ENCODE measurements at places on chromosomes 5 and 9. TPM values are rescaled to one million over a fixed set of nuclear protein-coding genes. Genes with fewer than 3 reads are reported as not detected.

GRCh38 chr5:98308960-98309359 lies 464.5 kb upstream of the RGMB start:
- no peak overlapping the region for H3K27ac ChIP-seq
- no peaks in the 10 kb centered on the region for H3K4me1 ChIP-seq
- no peaks in the 10 kb centered on the region for H3K36me3 ChIP-seq

- no peak overlapping the region for H3K27ac ChIP-seq
- H3K4me1 ChIP-seq: no peaks in the 10 kb centered on the region
- no peak for DNase-seq
- H3K4me3 ChIP-seq: no peak overlapping the region
- no peaks in the 10 kb centered on the region for H3K27me3 ChIP-seq
Observed at GRCh38 chr5:132325691-132326090, 31.5 kb downstream of the SLC22A4 start.

- no peak overlapping the region for H3K4me3 ChIP-seq
- H3K27ac ChIP-seq: no peak overlapping the region
- no peak for DNase-seq
- no peaks in the 10 kb centered on the region for H3K27me3 ChIP-seq
- no peaks in the 10 kb centered on the region for H3K4me1 ChIP-seq
Observed at GRCh38 chr5:174355208-174355612, 309.7 kb downstream of the NSG2 start.

Gene OR1L1
- total RNA-seq: not detected

- no peaks in the 10 kb centered on the region for H3K4me1 ChIP-seq
- no peaks in the 10 kb centered on the region for H3K27me3 ChIP-seq
- no peak overlapping the region for H3K4me3 ChIP-seq
- H3K36me3 ChIP-seq: no peaks in the 10 kb centered on the region
- no peak for DNase-seq
Observed at GRCh38 chr5:93395010-93395409, 186.0 kb downstream of the NR2F1-AS1 start.

DNA sequence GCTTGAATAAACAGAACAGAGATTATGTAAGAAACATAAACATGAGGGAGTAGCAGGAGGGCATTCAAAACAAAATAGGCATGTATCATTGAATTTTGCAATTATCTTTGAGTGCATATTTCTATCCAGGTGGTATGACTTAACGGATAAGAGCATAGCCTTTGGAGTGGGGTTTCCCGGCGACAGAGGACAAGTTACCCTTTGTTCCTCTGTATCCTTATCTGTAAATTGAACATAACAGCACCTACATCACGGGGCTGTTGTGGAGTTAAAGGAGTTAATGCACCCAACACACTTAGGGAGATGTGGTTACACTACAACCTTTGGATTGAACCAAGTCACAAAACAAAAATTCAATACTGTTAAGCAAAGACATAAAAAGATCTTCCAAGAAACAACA lies 314.6 kb upstream of the KIF2A start:
- H3K36me3 ChIP-seq: no peaks in the 10 kb centered on the region
- no peak overlapping the region for H3K27ac ChIP-seq
- no peaks in the 10 kb centered on the region for H3K27me3 ChIP-seq
- H3K4me1 ChIP-seq: no peaks in the 10 kb centered on the region

GRCh38 chr9:37575001-37575400 lies 1.2 kb downstream of the FBXO10 start:
- H3K4me3 ChIP-seq: peak overlapping the region; percentile 54
- H3K36me3 ChIP-seq: no peaks in the 10 kb centered on the region
- H3K4me1 ChIP-seq: peaks cover 4% of the 10 kb centered on the region
- H3K27ac ChIP-seq: no peak overlapping the region

Gene TMEM8B
- 37.0 TPM for total RNA-seq

DNA sequence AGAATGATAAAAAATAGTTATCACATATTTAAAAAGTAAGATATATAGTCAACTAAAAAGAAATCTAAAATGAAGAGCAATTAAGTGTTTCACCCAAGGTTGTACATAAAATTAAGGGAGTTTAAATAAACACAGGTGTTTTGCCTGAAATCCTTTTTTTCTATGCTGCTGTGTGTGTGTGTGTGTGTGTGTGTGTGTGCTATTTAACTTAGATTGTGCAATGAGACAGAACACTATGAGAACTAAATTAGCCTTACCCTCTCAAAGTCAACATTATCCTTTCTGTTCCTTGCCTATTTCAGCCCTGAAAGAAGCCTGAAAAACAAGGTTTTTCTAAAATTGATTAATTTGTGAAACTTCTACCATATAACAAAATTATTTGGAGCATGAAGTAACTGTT lies 516.2 kb downstream of the ELAVL2 start:
- H3K36me3 ChIP-seq: no peaks in the 10 kb centered on the region
- H3K4me1 ChIP-seq: no peaks in the 10 kb centered on the region
- H3K27ac ChIP-seq: no peak overlapping the region
- no peaks in the 10 kb centered on the region for H3K27me3 ChIP-seq

Gene AGXT2
- total RNA-seq: not detected

DNA sequence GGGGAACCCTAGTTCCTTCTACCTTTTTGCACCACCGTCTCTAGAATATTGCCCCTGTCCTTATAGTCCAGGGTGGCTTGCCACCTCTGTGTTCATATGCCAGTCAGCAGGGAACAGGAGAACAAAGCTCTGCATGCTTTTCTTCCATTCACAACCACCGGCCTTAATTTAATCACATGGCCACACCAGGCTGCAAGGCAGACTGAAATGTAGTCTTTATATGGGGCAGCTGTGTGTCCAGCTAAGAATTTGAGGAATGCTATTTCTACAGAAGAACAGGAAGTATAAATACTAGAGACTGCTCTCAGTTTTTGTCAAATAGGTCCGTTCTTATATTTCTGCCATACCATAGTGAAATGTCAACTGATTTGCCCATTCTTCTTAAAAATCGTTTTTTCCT lies 5.8 kb downstream of the C5orf22 start:
- no peak for DNase-seq
- no peak overlapping the region for H3K4me3 ChIP-seq
- H3K27ac ChIP-seq: no peak overlapping the region
- H3K4me1 ChIP-seq: peaks cover 3% of the 10 kb centered on the region
- H3K27me3 ChIP-seq: no peaks in the 10 kb centered on the region
- H3K36me3 ChIP-seq: no peaks in the 10 kb centered on the region

- H3K36me3 ChIP-seq: no peaks in the 10 kb centered on the region
- no peaks in the 10 kb centered on the region for H3K27me3 ChIP-seq
- H3K27ac ChIP-seq: no peak overlapping the region
Observed at GRCh38 chr9:135770203-135770535, 68.2 kb downstream of the KCNT1 start.

DNA sequence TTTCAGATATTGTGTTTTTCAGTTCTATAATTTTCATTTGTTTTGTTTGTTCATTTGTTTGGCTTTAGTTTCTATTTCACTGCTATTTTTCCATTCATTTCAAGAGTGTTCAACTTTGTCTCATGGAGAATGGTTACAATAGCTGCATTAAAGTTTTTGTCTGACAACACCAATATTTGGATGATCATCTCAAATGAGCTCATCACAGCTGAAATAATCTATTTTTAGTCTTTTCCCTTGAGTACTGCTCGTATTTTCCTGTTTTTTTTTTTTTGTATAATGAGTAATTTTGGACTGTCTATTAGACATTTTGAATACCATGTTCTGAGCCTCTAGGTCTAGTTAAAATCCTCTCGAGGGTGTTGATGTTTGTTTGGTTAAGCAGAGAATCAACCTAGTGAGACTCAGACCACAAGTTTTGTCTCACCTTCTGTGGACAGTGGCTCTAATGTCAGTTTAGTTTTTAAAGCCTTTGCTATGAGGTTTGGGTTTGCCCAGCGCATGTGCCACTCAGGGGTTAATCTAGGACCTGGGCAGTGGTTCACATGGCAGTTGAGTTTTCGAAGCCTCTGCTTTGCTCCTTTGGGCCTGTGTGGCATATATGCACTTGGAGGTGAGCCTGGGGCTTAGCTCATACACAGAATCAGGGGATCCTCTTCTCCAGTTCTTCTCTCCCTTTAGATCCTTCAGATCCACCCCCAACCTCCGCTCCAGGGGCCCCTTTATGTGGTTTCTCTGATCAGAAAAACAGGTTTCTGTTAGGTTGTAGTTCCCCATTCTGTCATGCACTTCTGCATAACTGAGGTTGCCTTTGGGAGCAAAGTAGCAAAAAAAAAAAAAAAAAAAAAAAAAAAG lies 79.8 kb downstream of the ARSB start:
- H3K36me3 ChIP-seq: no peaks in the 10 kb centered on the region
- H3K27ac ChIP-seq: no peak overlapping the region
- H3K4me1 ChIP-seq: peaks cover 16% of the 10 kb centered on the region
- DNase-seq: no peak
- no peaks in the 10 kb centered on the region for H3K27me3 ChIP-seq

- no peak overlapping the region for H3K27ac ChIP-seq
- H3K4me1 ChIP-seq: no peaks in the 10 kb centered on the region
- H3K36me3 ChIP-seq: no peaks in the 10 kb centered on the region
- no peak overlapping the region for H3K4me3 ChIP-seq
Observed at GRCh38 chr9:91245431-91246313, 116.0 kb downstream of the AUH start.

Gene GRXCR2
- not detected for total RNA-seq

Gene SMIM32
- not detected for total RNA-seq

Gene AQP7
- 1.5 TPM for total RNA-seq

Gene FABP6
- 10.6 TPM for total RNA-seq

DNA sequence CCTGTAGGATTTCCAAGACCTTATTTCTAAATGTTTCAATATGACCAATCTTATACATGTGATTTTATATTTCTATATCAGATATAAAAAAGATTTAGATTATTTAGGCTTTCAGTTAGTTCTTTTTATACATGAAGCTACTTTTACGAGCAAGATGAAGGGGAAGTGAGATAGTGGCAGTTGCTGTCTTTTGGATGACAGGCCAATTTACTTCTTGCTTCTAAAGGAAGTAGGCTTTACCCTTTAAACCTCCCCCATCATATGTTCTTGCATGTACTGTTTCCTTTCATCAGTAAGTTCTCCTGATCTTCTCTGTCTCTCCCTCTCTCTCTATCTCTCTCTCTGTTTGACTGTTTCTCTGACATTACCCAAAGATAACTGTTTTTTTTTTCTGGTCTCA lies 4.0 kb upstream of the TYRP1 start:
- H3K27me3 ChIP-seq: no peaks in the 10 kb centered on the region
- H3K4me3 ChIP-seq: no peak overlapping the region
- DNase-seq: no peak
- H3K4me1 ChIP-seq: no peaks in the 10 kb centered on the region
- H3K36me3 ChIP-seq: no peaks in the 10 kb centered on the region
- H3K27ac ChIP-seq: no peak overlapping the region

Gene POU5F2
- 0.69 TPM for total RNA-seq

Gene CDH6
- 0.83 TPM for total RNA-seq

Gene DMRT2
- total RNA-seq: not detected

DNA sequence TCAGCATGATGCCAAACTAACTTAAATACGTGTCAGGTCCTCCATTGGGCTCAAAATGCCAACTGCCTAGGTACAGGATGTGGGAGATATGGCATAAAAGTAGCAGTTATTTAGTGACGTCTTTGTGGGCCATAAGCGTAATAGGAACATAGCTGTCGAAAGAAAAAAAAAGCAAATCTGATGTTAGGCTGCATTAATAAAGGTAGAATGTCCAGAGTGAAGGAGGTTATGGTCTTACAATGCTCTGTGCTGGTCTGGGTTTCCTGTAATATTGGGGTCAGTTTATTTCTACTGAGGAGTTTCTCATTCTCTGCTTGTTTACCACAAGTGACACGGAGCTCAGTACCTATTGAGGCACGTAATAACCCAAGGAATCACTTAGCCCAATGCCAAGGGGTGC lies 33.4 kb upstream of the SYNPO start:
- H3K27me3 ChIP-seq: no peaks in the 10 kb centered on the region
- H3K4me3 ChIP-seq: no peak overlapping the region
- DNase-seq: no peak
- no peak overlapping the region for H3K27ac ChIP-seq
